ENCODE measurements at places on chromosomes 1 and 21. TPM values are rescaled to one million over a fixed set of nuclear protein-coding genes. Genes with fewer than 3 reads are reported as not detected.

GRCh38 chr1:210237479-210237878 is 4.9 kb downstream of the SERTAD4 start:
- no peak for DNase-seq

GRCh38 chr1:208044589-208045462 is 133.9 kb upstream of the CD34 start:
- DNase-seq = no peak

DNA sequence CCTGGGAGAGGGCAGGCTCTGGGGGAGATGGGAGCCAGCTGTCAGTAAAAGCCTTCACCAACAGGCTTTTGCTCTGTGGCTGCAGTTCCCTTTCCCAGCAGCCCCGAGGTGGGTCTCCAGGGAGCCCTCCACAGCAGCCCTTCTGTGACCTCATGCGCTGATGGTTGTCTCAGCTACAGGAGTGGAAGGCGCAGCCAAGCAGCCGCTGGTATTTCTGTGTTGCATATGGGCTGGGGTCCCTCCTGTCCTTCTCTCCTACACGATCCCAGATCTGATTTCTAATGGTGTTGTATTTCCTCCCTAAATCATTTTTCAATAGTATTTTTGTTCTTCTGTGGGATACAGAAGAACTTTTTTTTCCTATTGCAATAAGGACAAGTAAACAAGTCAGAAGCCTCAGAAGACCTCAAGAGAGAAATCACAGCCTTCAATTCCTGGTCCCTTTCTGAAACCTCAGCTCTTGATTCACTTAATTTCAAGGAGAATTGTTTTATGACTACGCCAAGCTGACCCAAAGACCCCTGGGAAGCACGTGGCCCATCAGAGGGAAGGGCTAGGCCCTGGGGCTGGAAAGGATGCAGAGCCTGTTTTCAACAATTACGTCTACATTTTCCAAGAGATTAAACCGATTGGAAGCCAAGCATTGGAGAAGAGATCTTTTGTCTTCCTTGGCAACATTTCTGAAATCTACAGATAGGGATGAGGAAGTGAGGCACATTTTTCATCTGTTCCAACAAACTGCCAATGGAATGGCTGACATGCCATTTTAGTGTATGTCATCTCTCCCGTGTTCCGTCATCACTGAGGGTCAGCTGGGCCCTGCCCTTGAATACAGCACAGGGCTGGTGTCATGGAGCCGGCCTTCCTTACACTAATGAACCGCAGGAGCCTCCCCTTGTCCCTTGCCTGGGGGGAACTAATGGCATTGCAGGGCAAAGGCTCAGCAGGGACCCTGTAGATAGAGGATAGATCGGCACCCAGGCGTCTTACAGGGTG is 42.0 kb upstream of the SCCPDH start:
- no peak for DNase-seq

DNA sequence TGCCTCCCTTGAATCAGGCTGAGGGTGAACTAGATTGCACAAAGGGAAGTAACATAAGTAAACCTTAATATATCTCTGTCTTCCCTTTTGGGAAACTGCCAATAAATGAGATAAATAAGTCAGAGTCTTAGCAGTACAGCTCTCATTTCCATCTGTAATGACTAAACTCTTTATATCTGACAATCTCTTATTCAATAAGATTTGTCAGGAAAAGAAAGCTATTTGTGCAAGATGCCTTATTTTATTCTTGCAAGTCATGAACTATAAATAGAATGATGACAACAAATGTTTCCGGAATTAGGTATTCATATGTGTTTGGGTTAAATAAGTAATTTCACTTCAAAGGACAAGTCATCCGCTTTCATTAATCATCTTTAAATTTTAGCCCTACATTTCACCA is 229.2 kb downstream of the PTGER3 start:
- DNase-seq = no peak

GRCh38 chr1:150160964-150161621 is 11.4 kb downstream of the PLEKHO1 start:
- no peak for DNase-seq

The TGFB2 gene
- 0.60 TPM for total RNA-seq

The SRSF11 gene
- 419 TPM for total RNA-seq

DNA sequence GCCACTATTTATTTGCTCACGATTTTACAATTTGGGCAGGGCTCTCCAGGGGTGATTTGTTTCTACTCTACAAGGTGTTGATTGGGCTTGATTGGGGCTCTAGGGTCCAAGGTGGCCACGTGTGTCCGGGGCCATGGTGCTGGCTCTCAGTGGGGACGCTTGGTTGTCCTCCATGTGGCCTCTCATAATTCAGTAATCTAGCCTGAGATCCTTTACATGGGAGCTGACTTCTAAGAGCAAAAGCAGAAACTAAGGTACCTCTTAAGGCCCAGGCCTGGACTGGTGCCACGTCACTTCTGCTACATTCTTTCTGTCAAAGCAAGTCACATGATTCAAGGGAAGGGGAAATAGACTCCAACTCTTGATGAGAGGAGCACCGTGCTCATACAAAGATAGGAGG is 8.1 kb upstream of the PSRC1 start:
- no peak for DNase-seq

The PADI3 gene
- total RNA-seq = 11.2 TPM

The FOXJ3 gene
- 71.0 TPM for total RNA-seq

The GPR3 gene
- not detected for total RNA-seq

The SYNC gene
- total RNA-seq = 7.7 TPM

DNA sequence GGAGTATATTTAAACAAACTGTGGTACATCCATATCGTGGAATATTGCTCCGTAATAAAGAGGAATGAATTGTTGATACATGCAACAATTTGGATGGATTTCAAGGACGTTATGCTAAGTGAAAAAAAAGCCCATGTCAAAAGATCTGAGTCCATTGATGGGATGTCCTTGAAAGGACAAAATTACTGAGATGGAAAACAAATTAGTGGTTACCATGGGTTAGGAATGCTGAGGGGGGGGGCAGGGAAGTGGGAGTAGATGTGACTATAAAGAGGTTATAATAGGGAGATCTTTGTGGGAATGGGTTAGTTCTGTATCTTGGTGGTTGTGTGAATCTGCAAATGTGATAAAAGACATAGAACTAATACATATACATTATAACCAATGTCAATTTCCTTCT is 409.3 kb downstream of the SRGAP2C start:
- no peak for DNase-seq

The AKR7A3 gene
- 3.7 TPM for total RNA-seq

DNA sequence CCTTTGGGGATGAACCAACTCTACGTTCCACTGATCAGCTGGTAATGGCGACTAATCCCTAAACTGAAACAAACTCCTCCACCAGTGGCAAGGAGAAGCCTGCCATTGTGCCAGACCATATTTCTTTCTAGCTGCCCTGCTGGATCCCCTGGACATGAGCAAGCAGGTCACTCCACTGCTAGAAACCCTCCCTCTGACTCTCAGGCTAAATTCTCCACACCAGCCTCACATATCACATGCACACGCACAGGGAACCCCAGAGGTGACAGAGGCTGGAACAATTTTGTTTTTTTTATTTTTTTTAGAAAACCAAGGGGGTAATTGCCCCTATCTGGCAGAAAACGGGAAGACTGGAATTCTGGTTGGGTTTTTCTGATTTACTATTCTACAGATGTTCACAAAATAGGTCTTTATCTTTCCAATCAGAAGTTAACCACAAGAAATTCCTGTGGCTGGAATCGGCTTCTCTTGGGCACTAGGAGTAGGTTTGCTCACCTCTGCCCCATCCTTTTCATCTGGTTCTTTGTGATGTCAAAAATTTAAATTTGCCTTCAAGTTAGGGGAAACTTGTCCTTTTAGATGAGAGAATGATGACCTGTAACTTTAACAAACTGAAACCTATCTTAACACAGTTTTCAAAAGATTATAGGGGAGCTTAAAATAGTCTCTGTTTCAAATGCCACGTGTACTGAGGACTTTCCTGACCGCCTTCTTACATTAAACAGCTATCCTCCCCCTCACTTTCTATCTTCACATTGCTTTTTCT is 258.1 kb downstream of the SDCCAG8 start:
- DNase-seq = no peak

The FAM110D gene
- 3.6 TPM for total RNA-seq

The IQGAP3 gene
- 2.2 TPM for total RNA-seq

The PM20D1 gene
- total RNA-seq = 66.5 TPM

DNA sequence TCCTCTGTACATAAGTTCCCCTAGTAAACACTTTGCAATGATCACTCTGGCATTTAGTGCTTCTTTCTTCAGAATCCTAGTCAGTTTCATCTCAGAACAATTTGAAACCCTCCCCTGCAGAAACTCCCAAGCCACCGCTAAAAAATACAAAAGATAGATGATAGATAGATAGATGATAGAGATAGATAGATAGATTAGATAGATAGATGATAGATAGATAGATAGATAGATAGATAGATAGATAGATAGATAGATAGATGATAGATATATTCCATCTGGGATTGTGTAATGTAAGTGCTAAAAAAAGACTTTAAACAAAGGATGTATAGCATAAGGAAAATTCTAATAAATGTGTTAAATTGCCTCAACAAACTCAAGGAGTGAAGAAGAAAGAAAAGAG is 212.6 kb upstream of the POGK start:
- no peak for DNase-seq

DNA sequence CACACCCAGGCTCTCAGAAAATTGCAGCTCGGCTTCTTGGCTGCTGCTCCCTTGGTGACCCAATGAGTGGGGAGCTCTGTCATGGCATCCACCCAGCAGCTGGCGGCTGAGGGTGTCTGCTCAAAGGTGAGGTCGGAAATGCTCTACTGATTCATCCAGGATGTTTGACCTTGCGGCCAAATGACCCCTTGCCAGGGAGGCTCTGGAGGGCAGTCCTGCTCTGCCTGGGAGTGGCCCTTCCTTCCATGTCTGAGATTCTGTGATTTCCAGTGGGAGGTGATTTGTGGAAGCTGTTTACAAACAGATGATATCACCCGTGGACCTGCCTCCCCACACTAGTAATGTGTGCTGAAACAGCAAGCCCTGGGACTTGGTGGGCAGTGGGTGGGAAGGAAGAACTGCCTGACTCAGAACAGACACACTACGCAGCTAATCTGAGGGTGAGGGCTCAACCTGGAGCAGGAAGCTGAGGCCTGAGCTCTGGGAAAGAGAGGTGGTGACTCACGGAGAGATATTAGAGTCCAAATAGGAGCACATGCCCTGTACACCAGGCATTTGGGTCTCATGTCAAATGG is 3.0 kb downstream of the CRCT1 start:
- no peak for DNase-seq

- no peak for DNase-seq
These were observed 8.7 kb downstream of the TENT5B start for GRCh38 chr1:27003745-27004470.

- no peak for DNase-seq
These were observed 49.9 kb upstream of the CAPZB start for GRCh38 chr1:19535214-19535613.

The AJAP1 gene
- total RNA-seq = 2.3 TPM

GRCh38 chr1:1073743-1074587 is at the start of gene RNF223:
RNF223 (minus strand) TSS chr1:1074306; CDS start chr1:1072566, 1,740 bp downstream.
- DNase-seq = no peak

The SIPA1L2 gene
- 19.2 TPM for total RNA-seq
